ENCODE measurements at places on chromosomes 1 and 21.

GRCh38 chr1:160752406-160752805 is 13.4 kb downstream of the SLAMF7 start:
- DNase-seq = no peak

DNA sequence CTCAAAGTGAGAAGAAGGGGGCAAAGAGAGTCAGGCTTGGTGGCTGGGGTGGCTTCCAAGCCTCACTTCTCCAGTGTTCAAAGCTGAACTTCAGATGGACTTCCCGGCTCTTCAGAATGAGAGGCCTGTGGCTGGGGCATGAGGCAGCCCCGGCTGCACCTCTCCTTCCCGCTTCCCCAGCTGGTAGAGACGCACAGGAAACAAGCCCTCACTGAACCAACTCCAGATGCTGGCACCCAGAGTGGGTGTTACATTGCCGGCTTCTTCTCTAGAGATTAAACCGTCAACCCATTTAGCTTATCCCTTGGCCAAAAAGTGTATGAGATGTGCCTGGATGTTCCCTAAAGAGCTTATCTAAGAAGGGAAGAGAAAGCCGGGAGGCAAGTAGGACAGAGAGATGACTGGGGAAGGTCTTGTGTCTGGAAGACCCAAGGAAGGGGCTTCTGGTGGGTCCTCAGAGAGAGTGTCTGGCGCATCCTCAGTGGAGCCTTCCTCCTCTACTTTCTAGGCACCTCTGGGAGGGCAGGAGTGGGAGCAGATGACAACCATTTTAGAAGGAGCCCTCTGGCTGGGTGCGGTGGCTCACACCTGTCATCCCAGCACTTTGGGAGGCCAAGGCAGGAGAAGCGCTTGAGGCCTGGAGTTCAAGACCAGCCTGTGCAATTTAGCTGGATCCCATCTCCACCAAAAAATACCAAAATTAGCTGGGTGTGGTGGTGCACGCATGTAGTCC is 2.0 kb downstream of the ADAMTSL4 start:
- no peak for DNase-seq

- no peak for DNase-seq
Measured at GRCh38 chr1:30417001-30417700, 306.2 kb downstream of the MATN1 start.

GRCh38 chr1:203402629-203403337 is 51.9 kb upstream of the FMOD start:
- DNase-seq = no peak

- no peak for DNase-seq
Measured at GRCh38 chr1:61083807-61084440, 1.6 kb downstream of the NFIA start.

DNA sequence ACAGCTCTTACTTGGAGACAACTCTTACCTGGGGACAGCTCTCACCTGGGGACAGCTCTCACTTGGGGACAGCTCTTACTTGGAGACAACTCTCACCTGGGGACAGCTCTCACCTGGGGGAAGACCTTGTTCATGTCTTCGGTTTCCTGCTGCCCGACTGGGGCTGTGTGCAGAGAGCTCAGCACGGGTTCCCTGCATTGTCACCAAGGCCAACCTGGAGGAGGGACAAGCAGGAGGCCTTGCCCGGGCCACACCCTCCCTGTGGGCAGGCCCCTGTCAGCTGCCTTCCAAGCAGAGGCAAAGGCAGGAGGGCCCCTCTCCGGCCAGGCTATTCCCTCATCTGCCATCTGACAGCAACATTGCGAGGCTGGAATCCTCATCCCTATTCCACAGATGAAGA is at the start of gene LDLRAD1:
Gene LDLRAD1 (minus strand): TSS at position 208 of the 400 bp plus-strand sequence. CDS start 74 bp downstream, at position 134.
- no peak for DNase-seq

- no peak for DNase-seq
Measured at GRCh38 chr21:33854604-33855003, 61.0 kb downstream of the ATP5PO start.

DNA sequence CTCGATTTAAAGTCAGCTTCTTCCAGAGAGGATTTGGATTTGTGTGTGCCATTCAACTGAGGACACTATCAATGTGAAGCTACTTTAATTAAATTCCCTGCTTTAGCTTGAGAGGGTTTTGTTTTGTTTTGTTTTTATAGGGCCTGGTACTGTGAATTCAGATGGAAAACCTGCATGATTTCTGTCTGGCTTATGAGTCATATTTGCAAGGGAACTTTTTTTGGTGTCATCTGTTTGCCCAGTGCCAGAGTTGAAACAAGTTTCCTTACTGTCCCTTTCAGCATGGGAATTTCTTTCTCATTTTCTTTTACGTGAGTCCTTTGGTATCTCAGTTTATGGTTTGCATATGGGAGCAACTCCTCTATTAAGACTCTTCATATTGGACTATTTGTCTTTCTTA is 194.6 kb downstream of the GREM2 start:
- no peak for DNase-seq

DNA sequence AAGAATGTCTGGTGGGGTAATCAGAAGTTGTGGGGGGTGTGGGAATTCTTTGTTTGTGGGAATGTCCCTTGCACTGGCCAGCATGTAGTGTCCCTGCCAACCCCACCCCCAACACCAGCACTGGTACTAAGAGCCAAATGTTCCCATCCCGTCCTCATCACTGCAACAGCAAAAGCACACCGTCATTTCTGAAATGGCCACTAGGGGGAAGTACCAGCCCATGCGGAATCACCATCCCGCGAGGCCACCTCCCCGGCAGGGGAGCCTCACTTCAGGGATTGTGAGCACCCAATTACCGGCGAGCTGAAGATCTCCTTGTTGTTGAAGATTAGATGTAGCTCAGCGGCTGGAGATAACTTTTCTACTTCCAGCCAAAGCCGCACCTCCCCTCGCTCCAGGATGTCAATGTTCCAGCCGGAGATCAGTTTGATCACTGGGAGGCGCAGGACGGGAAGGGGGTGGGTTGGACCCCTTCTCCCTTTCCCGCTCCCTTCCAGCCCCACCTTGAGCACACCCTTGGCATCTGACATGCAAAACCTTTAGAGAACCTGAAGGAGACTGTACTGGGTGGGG is 41.0 kb downstream of the MYOM3 start:
- DNase-seq = no peak

DNA sequence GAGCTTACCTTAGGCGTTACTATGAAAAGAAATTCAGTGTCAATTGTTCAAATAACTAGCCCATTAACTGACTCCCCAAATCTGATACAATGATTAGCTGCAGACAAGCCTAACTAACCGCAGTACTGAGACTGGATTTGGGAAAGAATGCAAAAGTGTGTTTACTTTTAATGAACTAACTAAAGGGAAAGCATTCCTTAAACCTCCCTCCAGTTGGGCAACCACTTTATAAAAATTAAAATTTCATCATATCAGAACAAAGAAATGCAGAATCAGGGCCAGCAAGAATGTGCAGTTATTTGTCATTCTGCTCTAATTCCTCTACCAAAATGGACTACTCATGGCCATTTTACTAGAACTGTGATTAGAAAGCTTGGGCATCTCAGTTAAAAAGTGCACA is 11.7 kb upstream of the NR5A2 start:
- DNase-seq = no peak

GRCh38 chr1:245651093-245651492 is 496.3 kb downstream of the KIF26B start:
- no peak for DNase-seq

- no peak for DNase-seq
Measured at GRCh38 chr1:207839083-207839413, 71.9 kb downstream of the CD34 start.

DNA sequence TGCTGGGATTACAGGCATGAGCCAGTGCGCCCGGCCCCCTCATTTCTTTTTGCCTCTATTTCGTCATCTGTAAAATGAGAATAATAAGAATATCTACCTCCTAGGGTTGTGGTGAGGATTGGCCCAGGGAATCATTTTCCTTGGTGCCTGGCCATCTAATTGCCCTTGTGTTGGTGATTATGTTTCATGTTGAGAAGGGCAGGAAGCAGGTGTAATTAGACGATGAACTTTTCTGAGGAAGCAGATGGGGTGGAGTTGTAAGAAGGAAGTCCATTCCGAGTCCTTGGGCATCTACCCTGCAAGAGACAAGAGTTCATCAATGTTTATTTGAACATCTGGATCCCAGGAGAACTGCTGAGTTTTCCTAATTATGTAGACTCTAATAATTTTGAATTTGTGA is 38.7 kb upstream of the NEK2 start:
- no peak for DNase-seq

- DNase-seq = no peak
Measured at GRCh38 chr21:15011967-15012366, 52.8 kb downstream of the NRIP1 start.

DNA sequence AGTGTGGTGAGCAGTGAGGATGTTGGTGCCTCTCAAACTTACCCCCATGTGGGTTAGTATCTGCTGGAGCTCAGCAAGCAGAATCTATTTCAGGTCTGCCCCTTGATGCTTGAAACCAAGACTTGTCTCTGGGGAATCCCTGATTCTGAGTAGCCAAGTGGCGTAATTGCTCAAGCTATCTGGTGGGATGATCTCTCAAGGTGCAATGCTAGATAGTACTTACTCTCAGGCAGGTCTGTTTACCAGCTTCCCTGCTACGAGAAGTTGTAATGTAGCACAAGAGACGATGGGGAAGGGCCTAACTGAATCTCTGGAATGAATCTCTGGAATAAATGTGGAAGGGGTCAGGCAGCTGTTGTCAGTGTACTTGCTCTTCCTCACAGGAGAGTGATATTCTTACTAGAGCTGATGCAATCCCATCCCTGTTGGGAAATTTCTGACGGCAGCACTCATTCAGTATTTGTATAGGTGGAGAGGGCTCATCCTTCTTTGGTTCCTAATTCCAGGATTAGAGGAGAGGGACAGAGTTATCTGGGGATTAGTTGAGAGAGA is 65.4 kb downstream of the MACF1 start:
- no peak for DNase-seq

GRCh38 chr1:46617108-46617800 is 643 bp upstream of the MOB3C start:
- no peak for DNase-seq

DNA sequence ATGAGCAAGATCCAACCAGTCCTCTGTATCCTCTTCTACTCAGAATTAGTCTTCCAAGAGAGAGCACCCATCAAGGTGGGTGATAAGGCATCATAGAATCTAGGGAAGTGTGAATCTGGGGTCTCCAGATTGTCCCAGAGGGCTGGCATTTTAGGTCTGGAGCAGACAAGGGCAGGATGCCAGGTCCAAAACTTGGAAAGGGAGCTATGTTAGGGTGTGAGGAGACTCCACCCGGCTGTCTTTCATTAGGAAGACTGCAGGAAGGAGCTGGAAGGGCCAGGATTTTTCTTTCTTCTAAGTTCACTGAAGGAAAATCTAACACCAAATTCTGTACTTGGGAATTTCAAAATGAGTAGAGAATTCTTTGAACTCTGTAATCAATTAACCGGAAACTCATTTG is 86.1 kb upstream of the BMP8A start:
- no peak for DNase-seq

DNA sequence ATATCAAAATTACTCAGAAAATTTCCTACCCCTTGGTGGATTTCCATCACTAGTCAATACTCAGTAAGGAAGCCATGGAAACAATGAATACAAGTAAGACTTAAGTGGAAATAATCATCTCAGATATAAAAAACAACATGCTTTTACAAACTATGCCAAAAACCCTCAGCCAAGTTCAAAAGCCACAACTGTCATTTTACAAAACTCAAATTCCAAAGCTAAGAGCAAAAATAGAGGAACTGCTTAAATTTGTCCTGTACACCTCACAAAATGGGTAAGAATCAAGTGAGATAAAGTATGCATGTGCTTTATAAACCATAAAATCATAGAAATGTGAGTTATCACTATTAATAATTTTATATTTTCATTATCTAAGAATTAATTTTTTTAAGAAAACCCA is 9.6 kb downstream of the TMCO1 start:
- no peak for DNase-seq

DNA sequence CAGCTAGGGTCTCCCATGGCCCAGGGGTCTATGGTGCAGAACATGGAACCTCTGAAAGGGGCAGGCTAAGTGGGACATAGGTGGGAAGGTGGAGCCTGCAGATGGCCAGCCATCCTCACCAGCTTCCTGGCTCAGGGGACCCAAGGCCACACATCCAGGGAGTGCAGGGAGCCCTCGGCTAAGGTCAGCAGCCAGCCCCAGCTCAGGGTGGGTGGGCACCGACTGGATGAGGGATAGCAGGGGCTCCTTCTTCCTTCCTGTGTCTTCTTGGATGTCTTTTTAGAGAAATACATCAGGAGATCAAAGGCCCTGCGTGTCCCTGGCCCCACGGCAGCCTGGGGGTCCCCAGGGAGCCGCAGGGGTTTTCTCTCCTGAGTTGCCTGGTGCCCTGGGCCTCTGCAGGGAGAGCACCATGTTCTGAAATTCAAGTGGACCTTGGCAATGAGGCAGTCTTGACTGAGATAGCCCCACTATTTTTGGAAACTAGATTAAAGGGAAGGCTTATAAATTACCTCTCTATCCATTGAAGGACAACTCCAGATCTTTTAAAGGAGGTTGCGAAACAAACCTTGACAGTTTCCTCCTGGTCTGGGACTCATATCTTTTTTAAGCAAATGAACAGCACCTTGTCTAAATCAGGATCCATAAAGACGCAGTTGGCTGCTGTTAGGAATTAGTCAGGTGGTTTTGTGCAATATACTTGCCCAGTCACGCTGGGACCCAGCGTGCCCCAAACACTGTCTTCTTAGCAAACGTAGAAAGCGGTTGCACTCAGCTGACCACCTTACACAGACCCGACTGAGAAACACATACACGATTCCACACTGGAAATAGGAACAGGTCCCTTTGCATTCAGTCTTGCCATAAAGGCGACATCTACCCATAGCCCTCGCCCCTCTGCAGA is 242.3 kb downstream of the TOMM20 start:
- no peak for DNase-seq

DNA sequence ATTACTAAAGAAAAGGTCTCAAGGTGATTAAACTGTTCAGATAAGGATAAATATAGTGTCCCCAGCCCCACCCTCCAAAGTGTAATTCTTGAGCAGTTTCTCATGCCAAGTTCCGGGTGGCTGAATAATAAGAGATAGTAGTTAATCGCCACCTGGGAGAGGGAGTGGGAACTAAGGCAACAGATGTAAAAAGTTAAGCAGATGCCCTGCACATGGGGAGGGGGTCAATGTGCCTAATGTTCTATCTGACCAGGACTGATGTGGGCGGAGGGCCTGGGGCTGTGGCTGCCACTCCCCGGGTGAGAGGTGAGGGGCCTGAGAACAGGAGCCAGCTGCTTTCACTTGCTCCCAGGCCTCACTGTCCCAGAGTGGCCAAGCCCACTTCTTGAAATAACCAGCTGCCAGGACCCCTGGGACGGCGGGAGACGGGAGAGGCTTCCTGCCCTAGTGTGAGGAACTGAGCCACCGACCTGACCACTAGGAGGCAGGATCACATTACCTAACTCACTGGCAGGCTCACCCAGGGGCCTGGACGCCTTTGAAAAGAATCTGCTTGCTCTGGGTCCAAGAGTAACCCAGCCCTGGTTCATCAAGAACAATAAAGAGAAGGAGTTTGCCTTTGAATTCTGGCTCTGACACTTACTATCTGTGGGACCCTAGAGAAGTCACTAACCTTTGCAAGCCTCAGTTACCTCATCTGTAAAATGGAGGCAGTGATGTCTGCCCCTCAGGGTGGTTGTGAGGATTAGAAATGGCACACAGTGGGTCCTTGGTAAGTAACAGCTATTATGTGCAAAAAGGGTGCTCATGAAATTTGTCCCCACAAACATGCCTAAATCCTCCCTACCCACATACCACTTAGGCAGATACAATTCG is 179.2 kb downstream of the ATG4C start:
- DNase-seq = no peak

- DNase-seq = no peak
Measured at GRCh38 chr21:20353351-20353750, 644.9 kb upstream of the NCAM2 start.

Measured in GOT3 (cell line).